RPMI7951 (cell line): ENCODE measurements at places on chromosomes 6 and 20.
A peak's percentile ranks its signal among the peaks of the same experiment; 100 is the strongest.

GRCh38 chr6:157223021-157223430, 100.3 kb downstream of the TMEM242 start:
- no peak for DNase-seq

DNA sequence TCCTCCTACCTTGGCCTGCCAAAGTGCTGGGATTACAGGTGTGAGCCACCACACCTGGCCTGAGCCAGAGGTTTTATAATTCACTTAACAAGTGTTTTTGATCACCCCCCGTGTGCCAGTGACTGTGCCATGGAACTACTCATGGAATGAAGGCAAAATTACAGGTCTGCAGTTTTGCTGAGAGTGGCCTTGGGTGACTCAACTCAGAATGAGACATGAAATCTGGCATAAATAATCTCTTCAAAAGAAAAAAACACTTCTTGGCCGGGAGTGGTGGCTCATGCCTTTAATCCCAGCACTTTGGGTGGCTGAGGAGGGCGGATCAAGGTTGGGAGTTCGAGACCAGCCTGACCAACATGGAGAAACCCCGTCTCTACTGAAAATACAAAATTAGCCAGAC, 166.9 kb upstream of the SALL4 start:
- no peak for DNase-seq

DNA sequence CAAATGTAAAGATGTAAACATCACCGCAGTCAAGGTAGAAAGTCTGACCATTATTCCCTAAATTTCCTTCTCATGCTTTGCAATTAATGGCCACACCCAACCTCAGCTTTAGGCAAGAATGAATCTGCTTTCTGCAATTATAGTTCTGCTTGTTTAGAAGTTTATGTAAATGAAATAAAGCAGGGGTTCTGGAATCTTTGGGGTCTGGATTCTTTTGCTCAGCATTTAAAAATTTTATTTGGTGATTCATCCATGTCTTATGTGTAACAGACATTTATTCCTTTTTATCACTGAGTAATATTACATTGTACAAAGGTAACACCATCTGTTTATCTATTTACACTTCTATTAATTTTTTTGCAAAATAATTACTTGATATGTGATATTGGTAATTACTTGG, 613.6 kb downstream of the UTRN start:
- no peak for DNase-seq

- DNase-seq, result no peak
Measured at GRCh38 chr6:123661105-123661891, 24.5 kb upstream of the TRDN start.

- DNase-seq, result no peak
Measured at GRCh38 chr6:62367601-62368000, 81.6 kb upstream of the KHDRBS2 start.

- no peak for DNase-seq
Measured at GRCh38 chr6:14217728-14218518, 100.4 kb downstream of the CD83 start.

- DNase-seq, result peak; percentile 47
Measured at GRCh38 chr6:10763006-10763405, 15.4 kb downstream of the TMEM14B start.

DNA sequence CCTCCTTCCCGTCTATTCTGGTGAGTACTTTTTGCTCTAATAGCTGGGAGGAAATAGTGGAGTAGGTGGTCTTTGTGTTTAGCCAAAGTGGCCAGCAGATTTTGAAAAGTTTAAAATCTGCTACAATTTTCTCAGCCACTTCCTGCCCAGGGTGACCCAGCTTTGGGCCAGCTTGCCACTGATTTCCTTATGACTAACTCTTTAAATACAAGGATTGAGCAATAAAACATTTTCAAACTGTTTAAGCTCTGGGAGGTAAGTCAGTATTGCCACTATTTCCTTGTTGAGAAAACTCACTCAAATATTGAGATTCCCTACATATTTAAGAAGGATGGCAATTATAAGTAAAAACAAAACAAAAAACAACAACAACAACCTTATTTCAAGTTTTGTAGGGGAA, 54.5 kb downstream of the TRMT11 start:
- peak; percentile 81 for DNase-seq

DNA sequence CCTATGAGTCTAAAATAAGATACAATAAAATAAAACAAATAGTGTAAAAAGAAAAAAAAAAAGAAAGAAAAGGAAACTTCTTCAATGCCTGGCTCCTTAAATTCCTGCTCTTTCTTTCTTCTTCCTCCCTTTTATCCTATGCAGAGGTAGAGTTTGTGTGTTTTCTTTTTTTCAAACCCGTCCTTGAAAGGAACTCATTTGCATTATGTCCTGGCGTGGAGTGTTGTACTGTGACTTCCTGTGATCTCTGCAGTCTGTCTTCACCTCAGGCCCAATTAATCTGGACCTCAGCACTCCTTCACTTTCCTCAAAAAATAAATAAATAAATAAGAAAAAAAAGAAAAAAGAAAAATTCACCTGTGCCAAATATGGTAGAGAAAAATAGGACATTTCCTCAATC, 541.9 kb upstream of the SPTLC3 start:
- no peak for DNase-seq

DNA sequence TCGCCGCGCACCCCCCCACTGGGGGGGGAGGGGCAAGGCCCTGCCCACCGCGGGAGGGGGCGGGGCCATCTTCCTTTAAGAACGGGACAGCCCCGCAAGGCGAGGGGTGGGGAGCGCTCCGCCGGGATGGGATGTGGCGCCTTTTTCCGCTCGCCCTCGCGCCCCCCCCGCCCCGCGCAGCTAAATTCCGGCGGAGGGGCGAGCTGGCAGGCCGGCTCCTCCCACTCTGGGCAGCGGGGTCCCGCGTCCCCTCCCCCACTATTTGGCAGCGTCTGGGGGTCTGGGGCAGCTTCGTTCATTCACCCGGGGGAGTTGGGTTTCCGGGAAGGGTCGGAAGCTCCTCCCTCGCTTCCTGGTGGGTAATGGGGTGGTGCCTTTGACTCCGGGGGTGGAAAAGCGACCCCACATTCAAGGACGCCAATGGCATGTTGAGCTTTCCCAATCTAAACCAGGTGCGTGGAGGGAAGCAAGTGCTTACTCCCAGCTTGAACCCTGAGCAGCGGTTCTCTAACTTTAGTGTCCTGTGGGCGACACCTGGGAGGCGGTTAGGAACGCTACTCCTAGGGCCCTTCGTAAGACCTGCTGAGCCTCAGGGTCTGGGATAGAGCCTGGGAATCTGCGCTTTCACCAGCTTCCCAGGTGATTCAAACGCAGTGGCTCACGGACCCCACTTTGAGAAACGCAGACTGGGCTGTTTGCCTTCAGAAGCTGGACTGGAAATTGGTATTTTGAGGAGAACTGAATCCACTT, 927 bp downstream of the ASXL1 start:
- peak; percentile 77 for DNase-seq

DNA sequence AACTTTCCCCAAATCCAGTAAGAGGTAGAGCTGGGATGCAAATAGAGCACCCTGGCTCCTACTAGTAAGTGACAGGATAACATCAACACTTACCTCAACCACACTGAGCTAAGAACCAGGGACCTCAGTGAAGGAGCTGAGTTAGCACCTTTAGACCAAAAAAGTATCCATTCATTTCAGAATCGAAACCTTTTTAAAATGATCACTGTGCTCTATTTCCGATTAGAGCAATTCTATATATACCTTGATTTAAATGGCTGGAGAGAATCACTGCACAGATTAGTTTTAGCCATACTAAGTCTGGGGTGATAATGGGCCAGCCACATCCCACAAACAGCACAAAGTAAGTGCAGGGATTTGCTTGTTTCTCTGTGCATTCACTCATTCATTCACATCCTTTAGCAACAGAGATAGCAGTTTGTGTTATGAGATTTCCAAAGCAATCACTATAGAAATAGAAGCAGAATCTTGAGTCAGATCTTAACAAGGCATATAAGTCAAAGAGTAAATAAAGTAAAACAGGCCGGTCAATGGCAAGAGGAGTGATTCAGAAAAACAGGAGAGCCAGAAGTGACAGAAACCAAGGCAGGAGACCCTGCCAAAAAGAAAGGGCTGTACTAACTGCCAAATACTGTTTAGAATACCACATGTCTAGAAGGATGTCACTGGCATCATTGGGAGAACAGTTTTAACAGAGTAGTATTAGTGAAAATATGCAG, 136.3 kb downstream of the KIF13A start:
- DNase-seq, result no peak

GRCh38 chr20:41172296-41173140, 35.2 kb downstream of the PLCG1 start:
- DNase-seq, result no peak

DNA sequence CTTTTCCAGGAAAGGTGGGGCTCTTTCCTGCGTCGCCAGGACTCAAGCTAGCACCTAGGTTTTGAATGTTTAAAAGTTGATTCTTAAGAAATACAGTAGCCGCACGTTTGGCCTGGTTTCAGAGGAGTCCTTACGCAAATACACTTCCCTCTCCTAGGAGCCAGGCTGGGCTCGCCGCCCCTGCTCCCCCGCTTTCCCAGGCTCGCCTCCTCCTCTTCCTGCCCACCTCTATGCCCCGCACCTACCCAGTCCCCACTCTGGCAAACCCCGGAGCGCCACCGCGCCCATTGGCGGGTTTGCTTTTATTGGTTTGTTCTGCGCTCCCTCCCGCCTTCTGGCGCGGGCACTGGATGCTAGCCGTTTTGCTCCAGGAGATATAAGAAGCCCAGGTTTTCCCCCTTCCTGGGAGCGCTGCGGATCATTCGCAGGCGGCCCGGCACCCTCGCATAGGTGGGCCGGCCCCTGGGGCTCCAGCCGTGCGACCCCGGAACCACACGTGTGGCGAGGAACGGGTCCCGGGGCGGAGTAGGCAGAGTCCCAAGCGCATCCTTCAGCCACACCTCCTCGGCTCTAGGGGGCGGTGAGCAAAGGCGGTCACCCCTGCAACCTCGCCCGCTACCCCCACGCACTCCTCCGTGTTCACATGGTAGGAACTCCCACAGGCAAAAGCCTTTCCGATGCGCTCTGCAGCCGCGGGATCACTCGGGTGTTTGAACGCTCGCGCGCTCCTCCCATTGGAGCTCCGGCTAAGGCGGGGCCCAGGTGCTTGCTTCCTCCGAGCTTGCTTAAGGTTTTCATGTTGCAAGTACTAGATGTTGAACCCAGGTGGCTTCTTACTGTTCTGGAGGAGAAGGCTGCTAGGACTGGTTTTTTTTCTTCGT, 119.0 kb downstream of the RTN4IP1 start:
- peak; percentile 66 for DNase-seq

DNA sequence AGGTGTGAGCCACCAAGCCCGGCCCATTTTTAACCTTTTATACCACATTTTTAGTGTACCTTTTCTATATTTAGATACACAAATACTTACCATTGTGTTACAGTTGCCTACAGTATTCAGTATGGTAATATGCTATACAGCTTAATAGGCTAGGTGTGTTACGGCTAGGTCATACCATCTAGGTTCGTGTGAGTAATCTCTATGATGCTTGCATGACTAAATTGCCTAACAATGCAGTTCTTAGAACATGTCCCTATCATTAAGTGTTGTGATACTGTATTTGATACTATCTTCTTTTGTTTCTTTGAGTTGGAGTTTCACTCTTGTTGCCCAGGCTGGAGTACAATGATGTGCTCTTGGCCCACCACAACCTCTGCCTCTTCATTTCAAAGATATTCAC, 387.7 kb upstream of the SASH1 start:
- DNase-seq, result no peak

DNA sequence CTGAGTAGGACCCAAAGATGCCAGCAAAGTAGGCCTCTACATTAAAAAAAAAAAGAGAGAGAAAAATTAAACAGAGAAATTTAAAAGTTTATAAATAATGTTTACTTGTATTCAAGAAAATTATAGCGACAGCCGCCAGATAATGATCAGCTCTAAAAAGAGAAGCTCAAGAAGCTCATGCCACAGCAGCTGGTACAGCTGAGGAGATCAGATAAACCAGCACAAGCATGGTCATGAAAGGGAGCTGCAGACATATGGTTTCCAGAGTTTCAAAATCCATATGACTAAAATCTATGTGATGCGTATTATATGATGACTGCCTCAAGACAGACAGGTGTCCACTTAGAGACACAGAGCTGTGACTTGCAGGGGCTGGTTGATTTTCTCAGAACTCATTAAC, 13.6 kb upstream of the HLA-C start:
- DNase-seq, result no peak

GRCh38 chr20:48527771-48528170, 300.0 kb downstream of the PREX1 start:
- no peak for DNase-seq

DNA sequence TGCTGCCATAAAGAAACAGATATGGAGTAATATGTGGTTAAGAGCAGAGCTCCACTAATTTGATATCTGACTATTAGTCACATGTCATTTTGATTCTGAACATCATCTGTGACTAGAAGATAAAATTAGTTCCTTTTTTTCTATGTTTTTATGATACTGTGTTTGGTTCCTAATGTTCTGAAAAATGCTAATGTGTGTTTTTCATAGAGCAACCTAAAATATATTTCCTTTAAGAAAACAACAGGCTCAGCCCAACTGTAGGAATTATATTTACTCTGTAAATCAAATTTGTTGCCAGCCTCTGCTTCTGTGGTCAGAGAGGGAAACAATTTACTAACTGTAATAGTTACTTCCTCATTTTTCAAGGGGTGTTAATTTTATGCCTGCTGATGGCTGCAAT, 33.3 kb upstream of the TXLNB start:
- DNase-seq, result no peak

DNA sequence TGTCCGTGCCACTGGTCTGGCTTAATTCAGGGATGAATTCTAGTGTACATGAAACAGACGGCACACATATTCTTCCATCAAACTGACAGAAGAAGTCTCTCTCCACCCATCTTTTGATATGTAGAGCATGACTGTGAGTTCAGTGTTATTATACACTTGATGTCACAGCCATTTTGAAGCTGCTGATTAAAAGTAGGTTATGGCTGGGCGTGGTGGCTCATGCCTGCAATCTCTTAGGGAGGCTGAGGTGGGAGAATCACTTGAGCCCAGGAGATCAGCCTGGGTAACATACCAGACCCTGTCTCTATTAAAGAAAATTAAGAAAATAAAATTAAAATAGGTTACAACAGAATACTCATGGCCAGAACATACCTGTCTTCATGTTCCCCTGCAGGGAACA, 20.7 kb downstream of the C6orf15 start:
- no peak for DNase-seq

- peak; percentile 60 for DNase-seq
Measured at GRCh38 chr20:51385646-51386530, 156.6 kb downstream of the NFATC2 start.

- no peak for DNase-seq
Measured at GRCh38 chr6:136571065-136571464, 20.8 kb upstream of the MAP7 start.

GRCh38 chr6:44787254-44787834, 399.8 kb downstream of the CDC5L start:
- DNase-seq, result no peak

- DNase-seq, result no peak
Measured at GRCh38 chr6:47203938-47204611, 105.6 kb downstream of the TNFRSF21 start.

- DNase-seq, result no peak
Measured at GRCh38 chr6:33710296-33711121, 991 bp downstream of the UQCC2 start.

- DNase-seq, result no peak
Measured at GRCh38 chr6:106770081-106770480, 140.7 kb downstream of the QRSL1 start.
